ENCODE measurements at places on chromosomes 1 and 21. TPM values are rescaled to one million over a fixed set of nuclear protein-coding genes. Genes with fewer than 3 reads are reported as not detected.

The S100A9 gene
- not detected for total RNA-seq

The PPIAL4G gene
- not detected for total RNA-seq

The CLDN19 gene
- total RNA-seq = 32.9 TPM

- DNase-seq = no peak
- H3K27me3 ChIP-seq = no peaks in the 10 kb centered on the region
- no peaks in the 10 kb centered on the region for H3K4me1 ChIP-seq
Measured at GRCh38 chr1:192550922-192551534, 24.5 kb upstream of the RGS1 start.

GRCh38 chr1:33098371-33098770 is 17.4 kb downstream of the AZIN2 start:
- H3K27ac ChIP-seq = no peak overlapping the region
- DNase-seq = no peak
- no peaks in the 10 kb centered on the region for H3K4me1 ChIP-seq
- H3K27me3 ChIP-seq = no peaks in the 10 kb centered on the region
- no peak overlapping the region for H3K4me3 ChIP-seq
- H3K36me3 ChIP-seq = no peaks in the 10 kb centered on the region

DNA sequence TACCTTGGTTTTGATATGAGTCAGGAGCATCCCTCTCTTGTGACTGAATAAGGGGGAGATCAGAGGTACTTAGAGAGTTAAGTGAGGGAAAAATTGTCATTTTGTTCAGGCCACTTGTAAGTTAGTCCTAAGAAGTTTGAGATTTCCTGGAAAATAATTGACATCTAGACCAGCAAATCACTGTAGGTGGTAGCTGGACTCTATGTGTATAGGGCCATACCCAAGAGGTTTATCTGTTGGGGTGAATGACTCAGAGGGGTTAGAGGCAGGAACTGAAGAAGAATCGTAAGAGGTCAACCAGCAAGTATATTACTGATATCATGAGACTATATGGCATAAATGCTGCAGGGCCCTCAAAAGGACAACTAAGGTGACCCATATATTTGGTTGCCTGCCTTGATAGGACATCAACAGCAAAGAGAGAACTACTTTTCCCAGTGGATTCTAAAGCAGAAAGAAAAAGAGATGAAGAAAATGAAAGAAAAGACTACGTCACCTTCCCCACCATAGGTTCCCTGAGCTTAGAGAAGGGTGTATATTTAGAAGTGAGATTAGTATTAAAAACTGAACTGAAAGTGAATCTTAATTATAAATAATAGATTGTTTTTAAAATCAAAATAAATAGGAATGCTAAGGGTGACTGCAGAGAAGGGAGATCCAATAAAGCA is 8.0 kb upstream of the RNPC3 start:
- no peak overlapping the region for H3K4me3 ChIP-seq
- H3K4me1 ChIP-seq = no peaks in the 10 kb centered on the region
- no peak overlapping the region for H3K27ac ChIP-seq
- H3K36me3 ChIP-seq = no peaks in the 10 kb centered on the region

DNA sequence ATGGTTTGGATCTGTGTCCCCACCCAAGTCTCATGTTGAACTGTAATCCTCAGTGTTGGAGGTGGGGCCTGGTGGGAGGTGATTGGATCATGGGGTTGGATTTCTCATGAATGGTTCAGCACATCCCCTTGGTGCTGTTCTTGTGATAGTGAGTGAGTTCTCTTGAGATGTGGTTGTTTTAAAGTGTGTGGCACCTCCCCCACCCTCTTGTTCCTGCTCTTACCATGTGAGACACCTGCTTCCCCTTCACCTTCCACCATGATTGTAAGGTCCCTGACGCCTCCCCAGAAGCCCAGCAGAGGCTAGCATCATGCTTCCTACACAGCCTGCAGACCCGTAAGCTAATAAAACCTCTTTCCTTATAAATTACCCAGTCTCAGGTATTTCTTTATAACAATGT is 55.8 kb downstream of the SUSD4 start:
- H3K4me1 ChIP-seq = no peaks in the 10 kb centered on the region
- no peak overlapping the region for H3K4me3 ChIP-seq
- no peaks in the 10 kb centered on the region for H3K27me3 ChIP-seq
- H3K27ac ChIP-seq = no peak overlapping the region
- no peaks in the 10 kb centered on the region for H3K36me3 ChIP-seq

All from endodermal cell (in vitro differentiated cells).